ENCODE measurements at places on chromosomes 4 and X. TPM values are rescaled to one million over a fixed set of nuclear protein-coding genes. Genes with fewer than 3 reads are reported as not detected.

Gene LAGE3
- 18.1 TPM for polyA plus RNA-seq

Gene TMLHE
- polyA plus RNA-seq, result 10.8 TPM

Gene CHRNA9
- 0.01 TPM for polyA plus RNA-seq

Gene KCTD8
- polyA plus RNA-seq, result not detected

Gene NEUROG2
- polyA plus RNA-seq, result not detected

Gene CXCL6
- polyA plus RNA-seq, result 0.49 TPM

Gene SLC25A31
- polyA plus RNA-seq, result not detected

Gene MORC4
- 11.5 TPM for polyA plus RNA-seq

DNA sequence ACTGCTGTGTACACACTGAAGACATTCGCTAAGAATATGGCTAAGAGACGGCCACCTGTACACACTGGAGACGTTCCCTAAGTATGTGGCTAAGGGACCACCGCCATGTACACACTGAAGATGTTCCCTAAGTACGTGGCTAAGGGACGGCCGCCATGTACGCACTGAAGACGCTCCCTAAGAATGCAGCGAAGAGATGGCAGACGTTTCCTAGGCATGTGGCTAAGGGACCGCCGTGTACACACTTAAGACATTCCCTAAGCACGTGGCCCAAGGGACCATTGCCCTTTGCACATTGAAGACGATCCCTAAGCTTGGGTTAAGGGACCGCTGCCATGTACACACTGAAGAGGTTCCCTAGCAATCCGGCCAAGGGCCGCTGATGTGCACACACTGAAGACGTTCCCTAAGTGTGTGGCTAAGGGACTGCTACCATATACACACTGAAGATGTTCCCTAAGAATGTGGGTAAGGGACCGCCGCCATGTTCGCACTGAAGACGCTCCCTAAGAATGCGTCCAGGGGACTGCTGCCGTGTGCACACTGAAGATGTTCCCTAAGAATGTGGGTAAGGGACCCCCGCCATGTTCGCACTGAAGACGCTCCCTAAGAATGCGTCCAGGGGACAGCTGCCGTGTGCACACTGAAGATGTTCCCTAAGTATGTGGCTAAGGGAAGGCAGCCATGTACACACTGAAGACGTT, 36.7 kb downstream of the DHRSX start:
- no peak overlapping the region for H3K27ac ChIP-seq
- DNase-seq, result no peak
- no peaks in the 10 kb centered on the region for H3K27me3 ChIP-seq
- H3K36me3 ChIP-seq, result no peaks in the 10 kb centered on the region
- H3K4me3 ChIP-seq, result no peak overlapping the region

- H3K36me3 ChIP-seq, result no peaks in the 10 kb centered on the region
- no peak overlapping the region for H3K4me3 ChIP-seq
- no peak for DNase-seq
- H3K27me3 ChIP-seq, result no peaks in the 10 kb centered on the region
- H3K4me1 ChIP-seq, result no peaks in the 10 kb centered on the region
These were observed 107.7 kb upstream of the RPS6KA3 start for GRCh38 chrX:20374450-20374849.

DNA sequence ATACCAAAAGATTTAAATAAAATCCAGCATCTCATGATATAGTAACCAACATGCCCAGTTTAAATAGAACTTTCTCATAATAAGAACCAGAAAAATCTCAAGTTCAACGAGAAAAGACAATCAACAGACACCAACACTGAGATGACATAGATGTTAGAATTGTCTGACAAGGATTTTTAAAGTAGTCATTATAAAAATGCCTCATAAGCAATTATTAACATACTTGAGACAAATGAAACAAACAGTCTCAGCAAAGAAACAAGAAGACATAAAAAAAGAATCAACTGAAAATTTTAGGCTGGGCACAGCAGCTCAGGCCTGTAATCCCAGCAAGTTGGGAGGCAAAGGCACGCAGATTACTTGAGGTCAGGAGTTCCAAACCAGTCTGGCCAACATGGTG, 118.1 kb downstream of the FGF16 start:
- no peak overlapping the region for H3K27ac ChIP-seq
- no peak overlapping the region for H3K4me3 ChIP-seq
- DNase-seq, result no peak

DNA sequence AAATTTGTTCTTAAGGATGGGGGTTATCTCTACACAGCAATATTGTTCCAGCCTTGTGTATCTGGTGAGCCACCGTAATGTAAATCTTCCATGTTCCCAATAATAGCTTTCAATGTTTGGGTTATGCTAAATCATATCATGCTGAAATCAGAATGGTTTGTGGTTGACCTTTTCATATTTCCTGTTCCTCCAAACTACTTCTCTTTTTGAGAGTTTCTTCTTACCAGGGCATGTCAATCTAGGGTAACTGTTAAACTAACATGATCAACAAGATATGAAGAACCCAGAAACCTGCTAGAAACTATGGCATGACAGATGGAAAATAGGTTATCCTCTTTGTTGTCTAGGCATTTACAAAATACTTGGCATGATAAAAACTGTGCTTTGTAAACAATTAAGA, 22.0 kb downstream of the TNMD start:
- no peaks in the 10 kb centered on the region for H3K27me3 ChIP-seq
- no peak overlapping the region for H3K4me3 ChIP-seq
- no peak for DNase-seq
- no peak overlapping the region for H3K27ac ChIP-seq
- no peaks in the 10 kb centered on the region for H3K4me1 ChIP-seq

DNA sequence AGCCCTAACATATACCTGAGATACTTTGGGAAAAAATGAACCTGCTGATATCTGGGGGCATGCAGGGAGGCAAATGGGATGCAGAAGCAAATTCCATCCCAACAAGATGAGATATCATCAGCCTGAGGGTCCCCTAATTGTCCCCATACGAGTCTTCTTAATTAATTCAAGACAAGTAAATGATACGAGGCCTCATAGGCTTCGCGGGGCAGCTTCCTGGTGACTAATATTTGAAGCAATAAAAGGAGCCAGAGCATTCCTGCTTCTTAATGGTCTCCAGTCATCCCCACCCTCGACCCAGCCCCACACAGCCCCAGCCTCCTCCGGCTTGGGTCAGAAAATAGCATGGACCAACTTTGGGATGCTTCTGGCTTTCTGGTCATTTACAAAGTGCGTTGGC, 99.6 kb upstream of the MSX1 start:
- no peak for DNase-seq
- H3K4me3 ChIP-seq, result no peak overlapping the region
- no peaks in the 10 kb centered on the region for H3K36me3 ChIP-seq
- H3K27me3 ChIP-seq, result peaks cover 2% of the 10 kb centered on the region
- no peak overlapping the region for H3K27ac ChIP-seq

DNA sequence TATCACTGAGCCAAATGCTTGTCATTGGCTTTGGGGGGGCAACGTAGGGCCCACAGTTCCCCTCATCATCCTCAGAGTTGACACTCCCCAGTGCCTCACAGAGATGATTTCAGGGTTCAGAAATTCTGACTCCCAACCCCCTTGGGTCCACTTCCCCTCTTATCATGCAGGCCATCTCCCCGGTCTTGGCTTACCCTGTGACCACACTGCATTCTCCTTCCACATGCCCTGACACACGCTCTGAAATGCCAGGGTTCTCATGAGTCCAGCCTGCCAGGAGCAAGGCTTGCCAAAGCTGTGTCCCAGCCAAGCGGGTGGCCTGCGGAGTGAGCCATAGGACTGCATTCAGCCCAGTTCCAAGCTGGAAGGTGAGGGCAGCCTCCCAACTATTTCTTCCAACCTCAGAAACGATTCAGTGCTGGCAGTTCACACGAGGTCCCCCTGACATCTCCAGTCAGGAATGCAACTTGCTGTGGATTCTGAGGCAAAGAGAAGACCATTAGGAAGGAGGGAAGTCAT, 101.2 kb downstream of the SMIM20 start:
- H3K27me3 ChIP-seq, result peaks cover 4% of the 10 kb centered on the region
- H3K36me3 ChIP-seq, result no peaks in the 10 kb centered on the region
- no peak overlapping the region for H3K27ac ChIP-seq

DNA sequence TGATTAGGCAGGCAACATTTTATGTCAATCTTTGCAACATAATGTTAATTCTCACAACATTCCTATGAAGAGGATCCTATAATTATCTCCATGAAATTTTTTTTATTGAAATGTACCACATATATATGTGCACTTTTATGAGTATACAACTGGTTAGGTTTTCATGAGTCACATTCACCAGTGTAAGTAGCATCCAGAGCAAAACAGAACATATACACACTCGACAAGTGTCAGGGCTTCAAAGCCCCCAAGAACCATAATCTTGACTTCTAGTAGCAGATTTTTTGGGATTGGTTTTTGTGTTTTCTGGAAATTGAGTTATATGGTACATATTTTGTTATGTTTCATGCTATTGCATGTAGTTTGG, 62.4 kb downstream of the ARHGAP10 start:
- peaks cover 5% of the 10 kb centered on the region for H3K4me1 ChIP-seq
- no peak overlapping the region for H3K4me3 ChIP-seq
- no peaks in the 10 kb centered on the region for H3K27me3 ChIP-seq
- no peaks in the 10 kb centered on the region for H3K36me3 ChIP-seq
- no peak for DNase-seq

GRCh38 chr4:103032574-103032973, 13.1 kb upstream of the SLC9B1 start:
- no peak overlapping the region for H3K4me3 ChIP-seq
- H3K27me3 ChIP-seq, result no peaks in the 10 kb centered on the region
- H3K4me1 ChIP-seq, result no peaks in the 10 kb centered on the region

- no peak for DNase-seq
- H3K27ac ChIP-seq, result no peak overlapping the region
- no peaks in the 10 kb centered on the region for H3K4me1 ChIP-seq
- no peaks in the 10 kb centered on the region for H3K36me3 ChIP-seq
- H3K4me3 ChIP-seq, result no peak overlapping the region
These were observed 45.3 kb downstream of the KLHL15 start for GRCh38 chrX:23981711-23982110.

DNA sequence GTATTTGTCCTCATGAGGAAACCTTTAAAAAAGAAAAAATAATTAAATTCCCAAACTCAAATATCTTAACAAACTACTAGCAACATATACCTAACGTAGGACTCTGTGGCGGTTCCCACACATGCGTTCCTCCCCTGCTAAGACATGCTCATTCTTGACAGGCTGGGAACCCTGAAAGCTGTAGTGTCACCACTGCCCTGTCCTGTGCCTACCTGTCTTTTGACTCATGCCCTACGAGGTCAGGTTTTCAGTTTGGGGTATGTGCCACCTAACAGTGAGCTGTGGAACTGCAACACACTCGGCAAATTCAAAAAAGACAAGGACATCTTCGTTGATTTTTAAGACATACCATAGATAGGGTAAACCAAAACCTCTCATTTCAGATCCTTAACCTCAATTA, 17.8 kb downstream of the IDS start:
- no peak overlapping the region for H3K27ac ChIP-seq
- peaks cover 37% of the 10 kb centered on the region for H3K36me3 ChIP-seq
- peaks cover 6% of the 10 kb centered on the region for H3K4me1 ChIP-seq
- H3K4me3 ChIP-seq, result no peak overlapping the region
- DNase-seq, result no peak
- no peaks in the 10 kb centered on the region for H3K27me3 ChIP-seq

DNA sequence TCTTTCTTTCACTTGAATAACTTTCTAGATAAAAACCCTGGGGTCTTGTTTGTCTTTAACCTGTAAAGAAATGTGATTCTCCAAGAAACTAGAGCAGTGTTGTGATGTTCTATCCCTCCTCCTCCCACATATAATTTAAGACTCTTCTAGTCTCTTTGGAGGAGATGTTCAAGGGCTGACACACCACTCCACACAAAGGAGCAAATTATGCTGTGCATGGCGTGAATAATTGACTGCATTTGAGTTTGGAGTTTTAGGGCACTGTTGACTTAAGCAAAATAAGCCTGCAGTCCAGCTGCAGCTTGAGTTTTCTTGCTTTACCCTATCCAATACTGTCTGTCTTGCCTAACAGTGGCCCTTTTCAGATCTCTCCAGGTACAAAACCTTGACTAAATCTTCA, 119.7 kb downstream of the CHRDL1 start:
- H3K4me3 ChIP-seq, result no peak overlapping the region
- H3K4me1 ChIP-seq, result no peaks in the 10 kb centered on the region
- no peak for DNase-seq
- H3K36me3 ChIP-seq, result no peaks in the 10 kb centered on the region
- no peaks in the 10 kb centered on the region for H3K27me3 ChIP-seq

DNA sequence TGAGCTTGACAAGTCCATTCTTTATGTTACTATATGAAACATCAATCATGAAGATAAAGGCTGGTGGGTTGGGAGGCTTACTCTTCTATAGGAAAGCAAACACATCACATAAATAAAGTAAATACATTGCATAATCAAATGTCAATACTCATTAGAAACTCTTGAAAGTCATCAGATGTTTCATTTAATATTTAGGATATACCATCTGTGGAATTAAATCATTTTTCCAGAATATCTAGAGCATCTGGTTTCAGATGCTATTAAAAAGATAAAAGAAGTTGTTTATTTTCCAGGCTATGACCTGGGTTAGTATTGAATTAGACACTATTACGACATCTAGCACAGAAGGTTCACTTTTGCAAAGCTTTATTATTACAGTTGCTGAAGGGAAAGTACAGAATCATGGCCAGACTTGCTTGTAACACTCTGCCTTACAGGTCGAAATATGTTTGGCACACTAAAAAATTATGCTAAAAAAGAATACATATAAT, 72.6 kb downstream of the METTL14 start:
- DNase-seq, result peak; percentile 20
- H3K4me3 ChIP-seq, result no peak overlapping the region
- no peaks in the 10 kb centered on the region for H3K27me3 ChIP-seq
- no peak overlapping the region for H3K27ac ChIP-seq
- no peaks in the 10 kb centered on the region for H3K4me1 ChIP-seq

- H3K27me3 ChIP-seq, result no peaks in the 10 kb centered on the region
- H3K4me3 ChIP-seq, result no peak overlapping the region
- H3K36me3 ChIP-seq, result no peaks in the 10 kb centered on the region
- no peak for DNase-seq
- H3K4me1 ChIP-seq, result no peaks in the 10 kb centered on the region
These were observed 418.4 kb upstream of the FSTL5 start for GRCh38 chr4:162582180-162582579.

- H3K4me1 ChIP-seq, result no peaks in the 10 kb centered on the region
- no peak overlapping the region for H3K4me3 ChIP-seq
- no peak overlapping the region for H3K27ac ChIP-seq
These were observed 272.2 kb upstream of the NRK start for GRCh38 chrX:105550043-105550663.

- peak; percentile 45 for DNase-seq
- H3K27ac ChIP-seq, result no peak overlapping the region
- H3K4me1 ChIP-seq, result no peaks in the 10 kb centered on the region
These were observed 29.0 kb downstream of the NOP14 start for GRCh38 chr4:2934077-2934812.

All from small intestine (tissue), 16 donors.